ENCODE measurements at places on chromosomes 12 and 14. TPM values are rescaled to one million over a fixed set of nuclear protein-coding genes. Genes with fewer than 3 reads are reported as not detected.

DNA sequence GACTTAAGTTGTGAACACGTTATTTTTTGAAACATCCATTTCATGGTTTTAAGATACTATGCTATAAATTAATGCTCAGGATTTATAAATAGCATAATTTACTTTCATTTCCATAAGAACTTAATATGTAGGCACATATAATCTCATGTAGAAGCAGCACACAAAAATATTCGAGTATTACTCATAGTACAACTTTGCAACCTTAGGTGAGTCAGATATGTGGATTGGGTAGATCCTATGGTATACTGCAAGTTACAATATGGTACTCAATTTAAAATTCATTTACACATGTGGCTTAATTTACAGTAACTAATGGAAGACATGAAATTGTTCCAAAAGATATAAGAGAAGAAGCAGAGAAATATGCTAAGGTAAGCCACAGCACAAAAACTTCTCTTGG, 26.0 kb downstream of the PSMA3 start:
- no peak for DNase-seq

The TM9SF1 gene
- 64.4 TPM for total RNA-seq

DNA sequence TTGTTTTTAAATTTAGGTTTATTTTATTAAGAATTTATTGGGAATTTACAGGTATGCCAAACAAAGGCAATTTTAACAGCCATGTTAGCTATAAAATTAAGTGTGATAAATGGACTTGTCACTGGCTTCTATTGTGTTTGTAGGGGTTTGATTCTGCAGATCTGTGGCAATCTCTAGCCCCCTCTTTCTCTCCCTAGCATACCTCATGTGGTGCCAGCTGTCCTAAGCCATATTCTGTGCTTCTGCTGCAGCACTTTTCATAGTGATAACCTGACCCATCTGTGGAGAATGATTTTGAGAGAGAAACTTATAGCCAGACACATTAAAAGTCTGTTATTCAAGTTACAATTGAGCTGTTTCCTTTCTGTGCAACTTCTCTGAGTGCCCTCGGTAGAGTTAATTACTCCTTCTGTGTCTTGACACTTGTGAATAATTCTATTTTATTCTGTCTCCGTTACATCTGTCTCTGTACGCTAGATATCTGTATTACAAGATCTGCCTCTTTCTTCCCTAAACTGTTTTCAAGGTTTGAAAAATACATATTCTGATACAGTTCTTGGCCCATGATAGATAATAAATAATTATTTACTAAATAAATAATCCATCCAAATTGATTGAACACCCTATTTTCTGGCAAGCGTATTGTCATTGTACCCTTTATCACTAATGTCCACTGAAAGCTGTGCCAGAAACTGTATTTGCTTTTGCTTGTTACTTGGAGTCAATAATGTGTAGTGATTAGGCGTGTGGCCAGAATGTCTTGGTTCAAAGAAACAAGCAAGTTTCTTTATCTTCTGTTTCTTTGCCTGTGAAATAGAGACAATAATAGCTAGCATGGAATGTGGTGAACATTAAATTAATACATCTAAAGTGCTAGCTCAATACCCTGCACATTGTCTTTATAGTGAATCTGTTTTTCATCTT, 40.0 kb downstream of the FRS2 start:
- DNase-seq: no peak

The DBX2 gene
- 0.56 TPM for total RNA-seq

DNA sequence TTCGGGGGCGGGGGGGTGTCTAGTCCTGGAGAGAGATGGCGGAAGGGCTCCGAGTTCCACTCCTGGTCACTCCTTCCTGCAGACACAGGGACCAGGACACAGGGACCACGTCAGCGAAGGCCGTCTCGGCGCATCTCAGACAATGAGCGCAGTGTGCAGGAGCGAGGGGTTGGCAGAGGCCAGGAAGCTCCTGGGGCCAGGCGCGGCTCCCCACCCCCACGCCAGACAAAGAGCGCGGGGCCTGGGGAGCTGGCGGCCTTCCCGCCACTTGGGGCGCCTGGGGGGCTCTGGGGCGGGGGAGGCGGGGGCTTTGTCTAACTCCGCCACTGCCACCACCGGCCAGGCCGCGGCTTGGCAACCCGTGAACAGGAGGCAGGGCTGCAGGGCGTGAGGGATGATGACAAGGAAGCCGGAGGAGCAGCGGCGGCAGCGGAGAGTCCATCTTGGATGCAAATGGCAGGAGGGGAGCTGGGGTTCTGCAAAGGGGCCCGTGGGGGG, 2.2 kb downstream of the CDK2AP1 start:
- peak; percentile 93 for DNase-seq

The IL23A gene
- total RNA-seq: not detected

The PIWIL1 gene
- total RNA-seq: not detected

The PLA2G1B gene
- total RNA-seq: not detected

Measured in lower leg skin (tissue), 4 donors.